C1 segment of cervical spinal cord (tissue), 14 donors: ENCODE measurements at places on chromosomes 2 and 18.

GRCh38 chr2:200300065-200300464, 6.4 kb upstream of the SPATS2L start:
- DNase-seq, result no peak

GRCh38 chr2:102771114-102771513, 9.3 kb downstream of the TMEM182 start:
- no peak for DNase-seq

DNA sequence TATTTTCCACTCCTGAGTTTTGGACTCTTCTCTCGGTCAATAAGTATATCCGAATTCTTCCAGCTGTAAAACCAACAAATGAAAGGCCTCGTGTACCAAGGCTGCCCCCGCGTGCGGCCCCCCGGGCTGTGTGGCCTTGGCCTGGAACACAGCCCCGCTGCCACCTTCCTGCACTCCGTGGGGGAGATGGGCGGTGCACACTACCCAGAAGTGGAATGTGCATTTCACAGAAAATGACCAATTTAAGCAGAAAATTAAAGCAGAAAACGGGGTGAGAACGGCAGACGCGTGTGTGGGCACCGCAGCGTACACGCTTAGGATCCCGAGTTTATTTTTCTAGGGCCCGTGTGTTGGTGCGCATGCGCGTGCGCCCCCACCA, 34.4 kb upstream of the ZNF516 start:
- DNase-seq, result no peak

DNA sequence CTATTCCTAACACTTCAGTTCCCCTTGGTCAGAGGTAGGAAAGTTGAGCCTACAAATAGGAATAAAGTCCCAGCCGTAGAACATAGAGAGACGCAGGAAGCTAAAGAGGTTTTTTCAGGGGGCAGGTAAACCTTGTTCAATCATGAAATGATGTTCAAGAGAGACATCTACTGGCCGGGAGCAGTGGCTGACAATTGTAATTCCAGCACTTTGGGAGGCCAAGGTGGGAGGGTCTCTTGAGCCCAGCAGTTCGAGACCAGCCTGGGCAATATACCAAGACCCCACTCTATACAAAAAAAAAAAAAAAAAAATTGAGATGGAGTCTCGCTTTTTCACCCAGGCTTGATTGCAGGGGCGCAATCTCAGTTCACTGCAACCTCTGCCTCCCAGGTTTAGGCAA, 66.7 kb upstream of the DNAJC10 start:
- DNase-seq, result no peak

DNA sequence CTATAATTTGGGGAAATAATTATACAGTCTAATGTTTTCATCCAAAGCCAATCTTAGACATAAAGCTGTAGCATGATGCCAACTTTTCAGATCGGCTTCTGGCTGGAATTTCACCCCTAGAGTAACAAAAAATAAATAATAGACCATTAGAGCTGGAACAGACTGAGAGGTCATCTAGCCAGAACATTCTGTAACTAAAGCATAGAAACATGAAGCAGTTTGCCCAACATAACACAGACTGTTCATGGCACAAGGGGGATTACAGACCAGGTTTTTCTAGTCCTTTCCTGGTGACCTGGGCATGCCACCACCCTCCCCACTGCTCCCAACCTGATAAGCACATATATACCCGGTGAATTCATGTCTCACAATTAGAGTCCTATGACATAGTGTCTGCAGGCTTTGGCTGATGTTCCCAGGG, 116.4 kb upstream of the PPP1CB start:
- DNase-seq, result no peak

DNA sequence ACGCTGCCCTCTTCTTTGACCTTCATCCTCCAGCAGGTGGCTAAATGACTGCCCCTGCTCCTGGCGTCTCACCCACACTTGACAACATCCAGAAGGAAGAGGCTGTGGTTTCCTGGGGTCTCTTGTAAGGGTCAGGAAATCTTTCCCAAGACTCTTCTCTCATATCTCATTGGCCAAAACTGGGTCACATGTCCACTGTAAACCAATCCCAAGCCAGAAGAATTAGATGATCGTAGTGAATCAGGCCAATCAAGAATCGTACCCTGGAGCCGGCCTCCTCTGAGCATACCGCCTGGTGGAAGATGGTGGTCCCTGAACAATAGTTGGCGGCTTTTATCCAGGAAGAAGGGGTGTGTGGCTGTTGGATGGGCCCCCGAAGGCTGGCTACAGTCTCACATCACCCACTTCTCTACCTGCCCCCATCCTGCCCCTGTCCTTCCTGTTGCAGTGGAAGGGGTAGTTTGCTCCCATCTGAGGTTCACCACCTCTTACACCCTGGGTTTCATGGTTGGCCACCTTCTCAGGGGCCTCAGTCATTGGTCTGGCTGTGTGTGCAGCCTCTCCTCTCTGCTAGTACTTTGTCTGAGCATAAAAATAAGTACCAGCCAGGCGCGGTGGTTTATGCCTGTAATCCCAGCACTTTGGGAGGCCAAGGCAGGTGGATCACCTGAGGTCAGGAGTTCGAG, 3.8 kb downstream of the SAG start:
- no peak for DNase-seq
